ENCODE measurements at places on chromosomes 5 and 9.

DNA sequence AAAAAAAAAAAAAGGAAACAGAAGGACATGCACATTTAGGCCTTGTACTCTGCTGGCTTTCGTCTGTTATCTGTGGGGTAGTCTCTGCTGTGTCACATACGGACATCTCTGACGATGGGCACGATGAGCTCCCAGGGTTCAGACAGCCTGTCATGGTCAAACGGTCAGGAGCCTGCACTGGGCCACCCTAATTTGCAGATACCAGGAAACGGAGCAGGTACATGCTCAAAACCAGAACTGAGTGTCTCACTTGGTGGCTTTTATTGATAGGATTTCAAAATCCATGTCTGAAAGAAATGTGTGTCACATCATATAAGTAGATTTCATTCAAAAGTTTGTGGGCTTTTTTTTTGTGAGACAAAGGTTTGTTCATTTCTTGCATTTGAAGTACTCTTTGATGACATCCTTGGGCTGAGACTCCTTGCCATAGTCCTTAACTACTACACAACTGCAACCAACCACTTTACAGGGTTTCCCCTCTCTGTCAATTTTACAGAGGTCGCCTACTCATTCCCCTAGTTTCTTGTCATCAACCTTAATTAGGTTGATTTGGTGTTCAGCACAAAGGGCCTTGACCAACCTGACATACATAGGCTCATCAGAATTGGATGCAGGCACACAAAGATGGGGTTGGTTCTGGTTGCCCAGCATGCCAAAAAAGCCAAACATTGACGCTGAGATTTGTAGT lies 9.0 kb downstream of the CKMT2 start:
- no peak for DNase-seq

- DNase-seq = no peak
Measured at GRCh38 chr5:60232036-60232795, 338.7 kb upstream of the PDE4D start.

DNA sequence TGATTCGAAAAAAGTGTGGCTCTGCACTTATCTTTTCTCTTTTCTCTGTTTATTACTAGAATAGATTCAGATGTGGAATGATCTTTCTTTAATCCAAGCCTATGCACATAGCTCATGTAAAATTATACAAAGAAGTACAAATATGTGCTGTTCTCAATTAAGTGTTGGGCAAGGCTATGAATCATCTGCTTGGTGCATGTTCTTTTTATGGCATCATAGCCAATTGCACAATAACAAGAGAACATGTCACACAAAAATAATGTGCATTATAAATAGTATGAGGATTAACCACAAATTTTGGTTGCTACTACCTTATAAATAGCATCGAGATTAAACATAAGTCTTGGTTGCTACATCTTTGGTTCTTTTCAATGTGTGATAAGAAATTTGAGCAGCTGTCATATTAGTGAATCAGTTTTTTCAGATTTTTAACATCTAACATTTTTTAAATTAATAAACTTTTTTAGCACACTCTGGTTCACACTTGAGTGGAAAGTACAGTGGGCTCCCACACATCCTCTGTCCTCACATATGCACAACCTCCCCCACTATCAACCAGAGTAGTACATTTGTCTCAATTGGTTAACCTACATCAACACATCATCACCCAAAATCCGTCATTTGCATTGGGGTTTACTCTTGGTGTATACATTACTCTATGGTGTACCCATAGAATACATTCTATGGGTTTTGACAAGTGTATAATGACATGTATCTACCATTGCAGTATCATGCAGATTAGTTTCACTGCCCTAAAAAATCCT lies 6.8 kb upstream of the RECK start:
- no peak for DNase-seq

- no peak for DNase-seq
Measured at GRCh38 chr5:1732238-1732941, 67.2 kb downstream of the MRPL36 start.

- DNase-seq = no peak
Measured at GRCh38 chr5:179255527-179256327, 89.5 kb downstream of the ADAMTS2 start.

GRCh38 chr9:79572608-79573411 lies 1.0 kb downstream of the TLE4 start:
- no peak for DNase-seq

DNA sequence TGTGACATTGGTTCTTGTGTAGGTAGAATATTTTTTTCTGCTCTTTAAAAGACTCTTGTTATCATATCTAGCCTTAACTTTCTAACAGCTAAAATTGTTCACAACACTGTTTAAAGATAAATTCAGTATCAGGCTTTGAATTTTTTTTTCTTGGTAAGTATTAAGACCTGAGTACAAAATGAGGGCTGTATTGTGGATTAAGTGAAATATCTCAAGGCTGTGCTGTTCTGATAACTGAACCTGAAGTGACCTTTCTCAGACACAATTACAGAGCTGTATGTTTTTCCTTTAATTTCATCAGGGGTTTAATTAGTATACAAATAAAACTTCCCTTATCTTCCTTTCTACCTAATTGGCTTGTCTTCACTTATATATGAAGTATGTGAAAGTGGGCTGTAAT lies 290.5 kb downstream of the CCDC171 start:
- DNase-seq = no peak

- DNase-seq = no peak
Measured at GRCh38 chr9:33187519-33188218, 20.5 kb upstream of the B4GALT1 start.

- DNase-seq = no peak
Measured at GRCh38 chr5:172414531-172415361, 39.6 kb downstream of the SH3PXD2B start.

DNA sequence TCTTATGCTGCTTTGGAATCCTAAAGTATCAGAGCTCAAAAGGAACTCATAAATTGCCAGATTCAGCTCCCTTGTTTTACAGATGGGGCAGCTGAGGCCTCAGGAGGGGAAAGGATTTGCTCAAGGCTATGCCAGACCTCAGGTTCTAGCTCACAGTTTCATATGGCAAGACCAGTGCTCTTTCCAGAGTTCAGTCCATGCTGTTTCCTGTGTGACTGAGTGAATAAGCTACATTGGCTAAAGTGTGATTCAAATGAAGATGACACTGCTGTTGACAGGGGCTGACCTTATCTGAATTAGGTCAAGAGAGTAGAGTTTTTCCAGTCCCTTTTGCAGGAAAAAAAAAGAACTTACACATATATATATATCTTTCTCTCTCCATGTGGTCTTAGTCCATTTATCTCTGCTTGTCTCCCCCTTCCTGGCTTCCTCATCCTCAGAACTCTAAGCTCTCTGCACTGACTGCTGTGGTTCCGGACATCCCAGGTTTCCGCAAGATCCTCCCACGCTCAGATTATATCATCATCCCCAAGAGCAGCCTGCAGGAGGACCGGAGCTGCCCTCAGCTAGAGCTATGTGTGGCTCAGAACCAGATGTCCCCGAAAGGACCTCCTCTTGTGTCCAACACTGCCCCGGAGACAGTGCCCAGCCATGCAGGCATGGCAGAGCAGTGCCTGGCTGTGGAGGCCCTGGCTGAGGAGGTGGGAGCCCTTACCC lies 9.3 kb downstream of the HMGXB3 start:
- DNase-seq = no peak
